ENCODE measurements at places on chromosomes 5 and 9. TPM values are rescaled to one million over a fixed set of nuclear protein-coding genes. Genes with fewer than 3 reads are reported as not detected.

ANKRD20A1 gene
- total RNA-seq: 12.3 TPM

- DNase-seq: peak; percentile 84
These were observed 9.6 kb upstream of the PTGES2 start for GRCh38 chr9:128136816-128137793.

DNA sequence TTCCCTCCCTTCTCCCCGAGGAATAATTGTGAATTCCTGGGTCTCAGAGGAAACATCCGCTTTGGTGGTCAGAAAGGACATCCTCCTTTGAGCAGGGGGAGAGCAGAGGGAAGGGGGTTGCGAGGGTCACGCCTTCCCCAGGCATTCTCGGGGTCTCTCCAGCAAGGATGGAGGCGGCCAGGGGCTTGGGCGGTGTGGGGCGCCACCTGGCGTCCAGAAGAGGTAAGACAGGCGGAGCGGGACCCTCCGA, 129.1 kb downstream of the KCNIP1 start:
- DNase-seq: peak; percentile 61

CFAP157 gene
- not detected for total RNA-seq

RNF224 gene
- not detected for total RNA-seq

DNA sequence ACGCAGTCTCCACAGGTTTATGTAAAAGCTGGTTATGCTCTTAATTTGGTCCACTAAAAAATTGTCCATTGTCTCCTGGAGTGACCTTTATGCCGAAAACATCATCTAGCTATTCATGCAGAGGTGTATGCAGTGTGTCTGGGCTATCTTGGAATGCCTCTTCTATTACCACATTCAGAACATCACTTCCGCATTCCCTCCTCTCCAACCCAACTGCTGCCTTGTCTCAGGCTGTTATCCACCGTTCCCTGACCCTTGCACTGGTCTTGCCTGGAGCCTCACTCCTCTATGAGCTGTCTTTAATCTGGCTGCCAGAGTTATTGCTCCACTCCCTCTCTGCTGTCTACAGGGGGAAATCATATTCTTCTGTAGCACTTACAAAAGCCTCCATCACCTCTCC, 214.1 kb upstream of the ANKRD55 start:
- DNase-seq: no peak

DNA sequence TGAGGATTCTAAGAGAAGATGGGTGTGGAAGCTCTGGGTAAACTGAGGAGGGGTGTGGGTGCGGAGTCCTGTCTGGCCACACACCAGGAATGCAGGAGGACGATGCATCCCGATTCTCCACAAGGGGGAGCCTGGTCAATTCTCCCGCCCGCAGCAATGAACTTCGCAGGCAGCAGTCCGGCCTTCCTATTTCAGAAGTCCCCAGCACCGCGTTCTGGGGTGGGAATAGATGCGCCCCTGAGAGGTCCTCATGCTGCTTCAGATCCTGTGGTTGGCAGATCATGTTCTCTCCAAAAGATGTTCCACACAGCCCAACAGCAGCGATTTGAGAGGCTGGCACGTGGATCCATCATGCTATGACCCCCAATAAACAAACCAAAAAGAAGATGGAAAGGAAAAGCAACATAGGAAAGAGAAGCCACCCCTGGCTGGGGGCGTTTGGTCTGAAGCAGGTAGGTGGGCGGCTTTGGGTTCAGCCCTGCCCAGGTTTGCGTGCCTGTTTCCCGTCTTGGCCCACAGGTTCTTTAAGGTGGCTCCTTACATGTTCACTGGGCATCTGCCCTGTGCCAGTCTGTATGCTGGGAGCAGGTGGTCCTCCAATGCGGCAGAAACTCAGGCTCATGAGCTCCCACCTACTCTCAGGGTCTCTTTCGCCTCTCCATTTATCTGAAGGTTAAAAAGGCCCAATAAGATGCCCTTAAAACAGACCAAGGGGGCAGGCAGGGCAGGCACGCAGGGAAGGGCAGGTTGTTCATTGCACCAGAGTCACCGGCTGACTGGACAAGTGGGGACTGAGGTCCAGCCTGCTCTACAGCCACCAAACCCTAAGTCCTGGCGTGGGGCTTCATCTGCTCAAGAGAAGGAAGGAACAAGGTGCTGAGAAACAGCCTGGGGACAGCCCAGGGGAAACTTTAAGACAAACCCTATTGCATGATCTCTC, 171.6 kb downstream of the PAX5 start:
- peak; percentile 21 for DNase-seq

ICE1 gene
- total RNA-seq: 38.1 TPM

POLR1E gene
- 62.4 TPM for total RNA-seq

- DNase-seq: no peak
These were observed 508.8 kb downstream of the SEMA5A start for GRCh38 chr5:9037048-9037447.

SYK gene
- total RNA-seq: 0.68 TPM

STPG3 gene
- total RNA-seq: not detected

TMEM252 gene
- not detected for total RNA-seq

TEX48 gene
- not detected for total RNA-seq

GRPEL2 gene
- total RNA-seq: 28.0 TPM

- DNase-seq: peak; percentile 59
These were observed 90.9 kb upstream of the MTAP start for GRCh38 chr9:21711504-21711903.

GRCh38 chr5:5533927-5534326, 111.5 kb downstream of the ICE1 start:
- no peak for DNase-seq

DNA sequence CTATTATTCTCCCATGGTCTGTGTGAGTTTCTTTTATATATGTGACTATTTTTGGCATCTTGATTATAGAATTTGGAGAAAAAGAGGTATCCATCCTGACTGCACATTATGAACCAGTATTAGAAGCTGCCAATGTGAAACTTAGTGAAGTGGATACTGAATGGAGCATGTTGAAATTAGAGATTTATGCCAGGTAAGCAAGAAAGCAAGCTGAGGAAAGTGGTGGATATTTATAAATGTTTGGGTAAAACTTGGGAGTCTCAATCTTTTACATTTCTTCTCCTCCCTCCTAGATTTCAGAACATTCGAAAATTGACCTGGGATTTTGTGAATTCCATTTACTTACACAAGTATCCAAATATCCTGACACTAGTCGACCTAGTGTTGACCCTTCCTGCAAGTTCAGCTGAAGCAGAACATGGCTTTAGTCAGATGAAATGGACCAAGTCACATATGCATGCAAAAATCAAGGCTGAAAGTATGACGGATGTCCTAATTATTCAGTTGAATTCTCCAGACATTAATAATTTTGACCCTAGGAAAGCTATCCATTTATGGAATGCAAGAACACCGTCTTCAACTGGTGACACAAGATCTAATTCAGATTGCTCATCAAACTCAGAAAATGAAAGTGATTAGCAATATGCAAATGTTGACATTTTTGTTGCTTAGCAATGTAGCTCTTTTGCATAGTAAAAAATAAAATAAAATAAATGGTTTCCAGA, 66.8 kb upstream of the IL7R start:
- no peak for DNase-seq

Measured in HT1080 (cell line).